ENCODE measurements at places on chromosomes 5 and 9. TPM values are rescaled to one million over a fixed set of nuclear protein-coding genes. Genes with fewer than 3 reads are reported as not detected.

MUSK gene
- total RNA-seq = 0.15 TPM

DNA sequence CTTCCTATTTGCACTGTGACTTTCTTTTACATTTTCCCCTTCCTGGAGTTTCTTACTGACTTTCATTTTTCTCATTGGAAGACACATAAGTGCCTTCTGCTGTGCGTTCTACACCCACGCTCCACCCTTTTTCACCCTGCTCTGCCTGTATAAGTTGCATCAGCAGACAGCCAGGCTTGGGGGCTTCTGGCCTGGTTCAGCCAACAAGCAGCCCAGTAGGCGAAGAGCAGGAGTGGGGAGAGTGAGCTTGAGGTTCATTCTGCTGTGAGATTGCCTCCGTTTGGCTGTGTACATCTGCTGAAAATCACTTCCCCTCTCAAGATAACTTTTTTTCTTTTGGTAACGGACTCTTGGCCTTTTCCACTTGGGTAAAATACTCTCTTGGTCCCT, 38.4 kb downstream of the RASGRF2 start:
- no peak for DNase-seq

CNTNAP3 gene
- 0.05 TPM for total RNA-seq

DNA sequence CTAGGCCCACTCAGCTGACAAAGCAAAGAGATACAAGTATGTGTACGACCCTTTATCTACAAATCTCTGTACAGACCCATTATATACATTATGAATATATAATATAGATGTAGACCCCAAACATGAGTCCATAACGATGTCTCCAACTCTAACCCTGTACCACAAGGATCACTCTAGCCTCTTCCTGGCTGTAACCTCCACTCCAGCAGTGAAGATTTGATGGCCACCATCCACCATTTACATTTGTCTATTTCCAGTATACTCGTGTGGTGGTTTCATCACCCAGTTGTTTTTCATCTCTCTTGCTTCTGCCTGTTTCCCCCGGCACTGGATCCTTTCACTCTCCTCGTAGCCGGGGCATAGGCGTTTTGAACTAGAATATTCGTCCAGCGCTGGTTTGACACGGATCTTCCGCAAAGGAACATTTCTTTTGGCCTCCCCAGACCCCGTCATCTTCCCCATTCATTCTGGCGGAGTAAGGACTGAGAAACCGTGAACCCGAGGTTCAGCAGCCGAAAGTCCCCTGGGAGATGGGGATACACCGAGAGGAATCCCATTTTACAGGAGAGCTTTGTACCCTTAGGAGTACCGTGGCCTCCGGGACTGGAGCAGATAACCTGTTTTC, 828 bp upstream of the TRIO start:
- no peak for DNase-seq

OBP2B gene
- total RNA-seq = not detected

DNA sequence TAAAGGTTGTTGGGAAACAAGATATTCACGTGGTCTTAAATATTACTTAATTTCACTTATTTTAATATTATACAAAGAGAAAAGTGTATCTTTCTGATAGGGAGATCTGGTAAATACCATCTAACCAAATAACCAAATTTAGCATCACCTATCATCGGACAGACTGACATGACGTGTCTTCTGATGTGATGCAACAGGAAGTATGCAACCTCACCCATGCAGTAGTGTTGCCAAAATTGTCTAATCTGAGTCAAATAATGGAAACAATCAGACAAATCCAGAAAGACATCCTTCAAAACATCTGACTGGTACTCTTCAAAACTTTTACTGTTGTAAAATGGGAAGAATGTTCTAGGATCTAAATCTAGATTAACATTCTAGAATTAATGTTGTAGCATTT, 148.0 kb downstream of the FGF1 start:
- DNase-seq = no peak

- peak; percentile 71 for DNase-seq
These were observed 161.9 kb upstream of the GAS1 start for GRCh38 chr9:87109231-87109631.

DNA sequence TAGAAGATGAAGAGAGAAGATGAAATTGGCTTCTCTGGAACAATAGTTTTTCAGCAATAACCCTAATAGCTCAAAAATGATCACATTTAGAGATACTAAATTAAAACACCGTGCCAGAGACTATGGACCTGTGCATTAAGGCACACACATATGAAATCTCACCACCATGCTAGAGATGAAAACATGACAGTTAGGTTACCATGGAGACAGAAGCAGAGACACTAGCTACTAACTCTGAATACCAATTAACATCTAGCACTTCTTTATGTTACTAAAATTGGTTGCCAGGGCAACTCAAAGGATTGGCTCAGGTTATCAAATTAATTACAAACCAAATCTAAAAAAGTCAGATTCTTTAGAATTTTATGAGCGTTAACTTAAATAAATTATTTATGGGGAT, 337.7 kb downstream of the PLK2 start:
- DNase-seq = peak; percentile 28

SCAI gene
- 3.0 TPM for total RNA-seq

GRCh38 chr9:87564791-87565241, 67.1 kb downstream of the DAPK1 start:
- DNase-seq = peak; percentile 79

TLE4 gene
- total RNA-seq = 307 TPM

DNA sequence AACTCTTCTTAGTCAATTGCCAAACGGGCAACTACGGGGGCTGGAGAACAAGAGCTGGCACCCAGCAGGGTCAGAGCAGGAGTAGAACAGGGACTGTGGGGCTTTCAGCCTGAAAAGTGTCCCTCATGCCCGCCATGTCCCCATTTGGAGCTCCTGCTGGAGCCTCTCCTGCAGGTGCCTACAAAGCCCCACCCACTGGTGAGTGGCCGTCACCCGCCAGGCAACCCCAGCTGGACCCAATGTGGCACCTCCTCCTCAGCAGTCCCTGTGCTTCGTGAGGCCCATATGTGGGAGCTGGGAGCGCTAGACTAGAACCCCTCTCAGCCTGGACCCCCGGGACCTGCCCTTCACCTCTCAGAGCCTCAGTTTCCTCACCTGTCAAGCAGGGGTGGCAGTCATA, 40.9 kb downstream of the VAV2 start:
- no peak for DNase-seq

GRCh38 chr9:109403116-109403515, 82.3 kb upstream of the EPB41L4B start:
- DNase-seq = peak; percentile 54

DNA sequence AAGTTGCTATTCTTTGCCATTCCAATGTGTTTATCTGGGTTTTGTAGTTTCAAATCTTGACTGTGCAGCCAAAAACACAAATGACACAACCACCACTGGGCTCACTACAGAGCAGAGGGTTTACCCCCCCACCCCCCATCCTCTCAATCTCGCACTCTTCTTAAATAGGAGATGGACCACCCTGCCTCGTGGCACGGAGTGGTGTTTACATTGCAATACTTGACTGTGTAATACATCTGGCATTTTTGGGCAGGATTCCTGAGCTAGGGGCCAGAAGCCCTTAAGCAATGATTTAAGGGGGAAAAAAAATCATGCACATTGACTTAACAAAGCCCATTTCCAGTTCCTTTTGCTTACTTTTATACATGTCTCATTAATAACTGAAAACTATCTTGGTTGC, 19.0 kb downstream of the PTCH1 start:
- DNase-seq = no peak

SPINK4 gene
- not detected for total RNA-seq

DNA sequence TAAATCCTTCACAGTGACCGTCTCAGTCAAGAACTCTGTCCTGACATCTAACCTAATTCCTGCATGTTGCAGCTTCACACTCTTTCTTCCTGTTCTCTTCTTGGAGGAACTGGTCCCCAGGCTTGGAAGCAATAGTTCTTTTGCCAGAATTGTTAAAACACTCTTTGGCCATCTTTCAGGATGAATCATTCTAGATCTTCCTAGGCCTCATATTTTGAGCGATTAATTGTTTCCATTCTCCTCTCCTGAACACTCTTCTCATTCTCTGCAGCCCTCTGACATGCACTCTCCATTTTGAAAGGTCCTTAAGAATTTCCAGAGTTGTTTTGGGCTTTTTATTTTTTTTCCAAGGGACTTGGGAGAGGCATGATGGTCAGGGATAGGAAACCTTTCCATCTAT, 85.8 kb downstream of the FAM114A2 start:
- peak; percentile 53 for DNase-seq

GRCh38 chr9:68498816-68499215, 41.9 kb downstream of the TMEM252 start:
- DNase-seq = no peak

DNA sequence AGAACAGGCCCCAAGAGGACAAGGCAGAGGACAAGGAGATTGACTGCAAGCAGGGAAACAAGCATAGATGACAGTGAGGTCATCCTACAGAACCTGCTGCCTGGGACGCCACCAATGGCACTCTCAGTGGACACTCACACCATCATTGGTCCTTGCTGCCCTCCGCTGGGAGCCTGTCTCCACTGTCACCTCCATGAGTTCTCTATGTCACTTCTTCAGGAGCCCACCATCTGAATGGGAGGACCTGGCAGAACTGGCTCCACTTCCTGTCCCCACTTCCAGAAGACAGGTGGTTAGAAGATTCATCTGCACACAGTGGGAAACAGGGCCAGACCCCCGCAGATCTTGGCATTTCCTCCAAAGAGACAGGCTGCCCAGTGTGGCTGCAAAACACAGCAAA, 188.9 kb downstream of the HSD17B3 start:
- no peak for DNase-seq

GRCh38 chr9:127498298-127498697, 47.0 kb downstream of the LRSAM1 start:
- DNase-seq = no peak

GRCh38 chr5:126351153-126351552, 72.1 kb upstream of the GRAMD2B start:
- DNase-seq = peak; percentile 57

ANKH gene
- 5.4 TPM for total RNA-seq

- DNase-seq = no peak
These were observed 2.1 kb downstream of the GPR150 start for GRCh38 chr5:95621839-95622629.

GRCh38 chr5:112227911-112228631, 191.0 kb downstream of the EPB41L4A start:
- no peak for DNase-seq

DNA sequence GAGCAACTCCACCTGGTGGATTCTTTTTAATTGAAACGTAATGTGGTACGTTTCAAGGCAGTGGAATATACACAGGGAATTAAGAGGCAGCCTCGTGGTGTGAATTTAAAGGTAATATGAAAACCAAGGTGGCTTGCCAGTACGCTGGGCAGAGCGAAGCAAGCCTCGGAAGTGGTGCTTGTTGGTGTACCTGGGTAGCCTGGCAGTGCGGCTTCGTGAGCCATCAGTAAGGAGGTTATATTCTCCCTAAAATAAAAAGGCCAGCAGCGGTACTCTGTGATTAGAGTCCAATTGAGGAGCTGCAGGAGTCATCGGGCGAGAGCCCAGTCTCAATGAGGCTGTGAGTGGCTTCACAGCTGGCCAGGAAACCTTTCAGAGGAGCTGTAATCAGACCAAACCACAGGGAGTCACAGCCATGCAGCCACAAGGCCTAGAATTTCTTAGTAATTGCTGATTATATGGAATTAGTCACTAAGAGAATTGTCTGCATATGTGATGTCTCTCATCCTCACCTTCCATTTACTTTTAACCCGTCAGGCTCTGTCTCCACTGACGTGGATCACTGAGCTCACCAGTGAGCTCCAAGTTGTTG, 57.7 kb downstream of the DCP2 start:
- peak; percentile 96 for DNase-seq

GABRA1 gene
- not detected for total RNA-seq

NIPAL4 gene
- total RNA-seq = 0.44 TPM

GRCh38 chr5:57442080-57442839, 40.4 kb downstream of the ACTBL2 start:
- peak; percentile 96 for DNase-seq

TRUB2 gene
- total RNA-seq = 19.2 TPM

DNA sequence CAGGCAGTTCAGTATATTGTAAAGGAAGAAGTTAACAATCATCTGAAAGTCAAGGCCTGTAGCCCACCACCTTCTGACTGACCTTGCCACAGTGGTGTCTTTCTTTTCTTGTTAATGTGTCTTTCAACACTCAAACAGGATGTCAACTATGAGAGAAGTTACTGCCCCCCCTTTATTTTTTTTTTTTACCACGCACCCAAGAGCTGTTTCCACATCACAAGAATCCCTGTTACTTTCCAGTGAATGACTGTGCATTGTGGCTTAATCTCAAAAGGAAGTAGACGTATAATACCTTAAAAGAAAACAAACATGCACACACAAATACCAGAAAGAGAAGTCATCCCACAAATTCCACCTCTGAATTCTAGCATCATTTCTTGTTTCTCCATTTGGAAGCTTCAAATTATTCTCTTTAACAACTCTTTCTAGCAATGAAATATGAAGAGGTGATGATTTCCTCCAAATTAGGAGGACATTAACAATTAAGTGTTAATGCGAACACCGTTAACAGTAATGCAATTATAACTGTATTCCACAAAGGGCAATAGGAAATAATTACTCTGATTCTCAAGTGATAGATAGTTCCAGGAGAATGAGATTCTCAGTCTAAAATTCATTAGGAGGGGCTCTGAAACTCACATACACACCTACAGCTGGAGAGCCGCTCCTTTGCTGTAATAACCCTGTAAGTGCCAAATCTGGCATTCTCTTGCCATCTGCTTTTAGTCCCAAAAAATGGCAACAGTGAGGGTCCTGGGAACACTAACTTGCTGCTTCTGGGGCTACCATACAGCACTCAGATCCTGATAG, 201.0 kb downstream of the EFNA5 start:
- DNase-seq = peak; percentile 95

GRCh38 chr9:24436761-24437160, 108.9 kb downstream of the IZUMO3 start:
- DNase-seq = no peak

DNA sequence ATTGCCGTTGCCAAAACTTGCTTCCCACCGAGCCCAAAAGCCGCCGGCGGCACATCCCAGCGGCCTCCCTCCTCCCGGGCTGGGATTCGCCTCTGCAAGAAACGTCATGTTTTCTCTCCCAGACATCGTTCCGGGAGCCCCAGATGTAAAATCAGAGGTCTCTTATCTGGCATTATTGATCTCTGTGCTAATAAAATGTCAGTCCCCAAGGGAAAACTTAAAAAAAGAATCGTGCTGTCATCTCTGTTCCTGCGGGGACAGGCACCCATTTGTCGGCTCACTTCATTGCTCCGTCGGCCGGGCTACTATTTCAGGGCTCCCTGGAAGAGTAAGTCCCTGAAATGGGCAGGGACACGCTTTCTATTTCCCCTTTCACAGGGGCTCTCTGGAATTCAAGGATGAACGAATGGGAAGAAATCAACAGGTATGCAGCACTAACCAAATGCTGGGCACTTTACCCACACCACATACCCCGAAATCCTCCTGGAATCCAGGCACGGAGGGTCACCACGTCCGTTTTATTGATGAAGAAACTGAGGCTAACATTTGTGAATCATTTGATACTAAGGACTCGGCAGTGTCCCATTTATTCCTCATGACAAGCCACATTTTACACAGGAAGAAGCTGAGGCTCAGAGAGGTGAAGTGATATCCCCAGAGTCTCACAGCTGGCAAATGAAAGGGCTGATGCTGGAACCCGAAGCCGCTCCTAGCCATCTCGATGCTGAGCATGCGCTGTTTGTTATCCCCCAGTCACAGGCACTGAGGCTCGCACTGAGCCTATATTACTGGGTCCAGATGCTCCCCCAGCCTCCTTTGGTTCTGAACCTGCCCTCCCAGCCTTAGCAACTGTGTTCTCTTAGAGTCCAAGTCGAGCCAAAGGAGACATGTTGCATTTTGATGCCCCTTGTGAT, 35.7 kb upstream of the MSX2 start:
- DNase-seq = no peak
